Activated CD4-positive, alpha-beta T cell treated with anti-CD3 and anti-CD28 coated beads for 36 hours (primary cell): ENCODE measurements at places on chromosomes 1 and 21.

- DNase-seq: peak; percentile 58
Observed at GRCh38 chr1:28668956-28669723, 556 bp downstream of the GMEB1 start.

DNA sequence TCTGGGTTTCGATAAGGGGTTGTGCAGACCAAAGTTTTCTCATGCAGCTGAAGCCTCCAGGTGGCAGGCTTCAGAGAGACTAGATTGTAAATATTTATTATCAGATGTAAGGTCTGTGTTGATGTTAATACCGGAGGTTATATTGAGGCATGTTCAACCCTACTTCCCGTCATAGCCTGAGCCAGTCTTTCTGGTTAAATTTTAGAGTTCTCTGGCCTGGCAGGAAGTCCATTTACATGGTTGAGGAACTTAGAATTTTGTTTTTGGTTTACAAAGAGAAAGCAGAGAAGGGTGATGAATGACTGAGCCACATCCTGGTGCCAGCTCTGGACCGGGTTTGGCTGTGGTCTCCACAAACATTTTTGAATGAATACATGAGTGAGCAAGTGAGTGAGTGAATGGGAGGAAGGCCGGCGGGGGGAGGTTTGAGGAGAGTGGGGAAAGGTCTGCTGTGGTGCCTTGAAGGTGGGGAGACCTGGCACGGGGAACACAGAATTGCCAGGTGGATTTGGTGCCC lies 218.5 kb downstream of the DISC1 start:
- no peak for DNase-seq

DNA sequence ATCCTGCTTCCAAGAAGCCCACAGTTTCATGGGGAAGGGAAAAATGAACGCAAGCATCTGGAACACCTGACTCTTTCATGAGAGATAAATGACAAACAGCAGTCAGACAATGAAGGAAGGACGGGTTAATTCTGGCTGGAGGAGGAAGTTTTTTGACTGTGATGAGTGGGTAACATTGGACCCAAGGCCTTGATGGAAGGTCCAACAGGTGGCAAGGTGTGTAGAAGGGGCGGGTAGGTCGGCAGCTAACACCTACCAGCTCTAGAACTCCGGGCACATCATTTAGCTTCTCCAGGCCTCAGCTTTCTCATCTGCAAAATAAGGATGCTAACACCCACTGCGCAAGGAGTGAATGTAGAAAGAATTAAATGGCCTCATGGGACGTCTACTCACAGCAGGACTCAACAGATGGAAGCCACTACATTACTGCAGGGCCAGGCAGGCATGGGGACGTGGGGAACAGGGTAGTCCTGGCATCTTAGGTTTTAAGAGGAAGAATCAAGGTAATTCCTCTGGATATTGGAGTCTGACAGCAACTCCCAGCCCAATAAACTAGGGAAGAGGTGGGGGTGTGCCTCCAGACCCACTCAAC lies 12.9 kb downstream of the GLIS1 start:
- DNase-seq: no peak

- DNase-seq: no peak
Observed at GRCh38 chr1:23869051-23869450, 961 bp upstream of the FUCA1 start.

GRCh38 chr1:214476229-214476985 lies 75.0 kb downstream of the PTPN14 start:
- DNase-seq: no peak

- no peak for DNase-seq
Observed at GRCh38 chr1:57079454-57080157, 113.8 kb upstream of the C8B start.

DNA sequence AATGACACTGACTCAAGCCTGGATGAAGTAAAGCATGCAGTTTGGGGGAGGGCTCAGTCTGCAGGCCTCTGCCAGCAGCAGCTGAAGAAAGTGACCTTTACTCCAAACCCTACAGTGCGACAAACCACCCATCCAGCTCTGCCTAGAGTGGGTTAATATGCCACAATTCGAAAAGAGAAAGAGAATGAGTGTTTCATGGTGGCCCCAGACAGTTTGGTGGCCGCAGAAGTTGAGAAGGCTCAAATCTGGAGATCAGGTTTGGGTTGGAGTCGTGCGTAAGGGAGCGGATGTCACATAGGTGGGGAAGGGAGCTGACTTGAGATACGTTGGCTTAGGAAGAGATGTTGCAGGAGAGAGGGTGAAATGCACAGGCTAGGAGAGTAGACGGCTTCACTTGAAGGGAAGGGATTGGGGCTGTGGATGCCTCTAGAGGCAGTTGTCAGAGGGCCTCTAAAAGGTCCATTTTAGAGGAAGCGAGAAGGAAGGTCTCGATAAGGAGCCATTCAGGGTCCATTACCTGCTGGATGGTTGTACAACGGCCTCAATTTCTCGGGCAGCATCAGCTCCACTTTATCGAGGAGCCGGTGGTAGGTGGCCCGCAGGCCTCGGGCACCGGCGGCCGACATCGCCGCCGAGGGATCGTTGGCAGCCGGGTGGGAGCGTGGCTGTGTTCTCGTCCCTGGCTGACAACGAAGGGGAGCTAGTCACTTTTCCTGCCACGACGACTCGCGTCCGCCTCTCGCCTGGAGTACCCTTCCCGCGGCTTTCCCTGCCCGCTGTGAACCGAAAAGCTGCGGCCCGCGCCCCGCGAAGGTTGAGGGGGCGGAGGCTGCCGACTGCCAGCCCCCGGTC lies 1.0 kb upstream of the DCAF6 start:
- DNase-seq: peak; percentile 62

DNA sequence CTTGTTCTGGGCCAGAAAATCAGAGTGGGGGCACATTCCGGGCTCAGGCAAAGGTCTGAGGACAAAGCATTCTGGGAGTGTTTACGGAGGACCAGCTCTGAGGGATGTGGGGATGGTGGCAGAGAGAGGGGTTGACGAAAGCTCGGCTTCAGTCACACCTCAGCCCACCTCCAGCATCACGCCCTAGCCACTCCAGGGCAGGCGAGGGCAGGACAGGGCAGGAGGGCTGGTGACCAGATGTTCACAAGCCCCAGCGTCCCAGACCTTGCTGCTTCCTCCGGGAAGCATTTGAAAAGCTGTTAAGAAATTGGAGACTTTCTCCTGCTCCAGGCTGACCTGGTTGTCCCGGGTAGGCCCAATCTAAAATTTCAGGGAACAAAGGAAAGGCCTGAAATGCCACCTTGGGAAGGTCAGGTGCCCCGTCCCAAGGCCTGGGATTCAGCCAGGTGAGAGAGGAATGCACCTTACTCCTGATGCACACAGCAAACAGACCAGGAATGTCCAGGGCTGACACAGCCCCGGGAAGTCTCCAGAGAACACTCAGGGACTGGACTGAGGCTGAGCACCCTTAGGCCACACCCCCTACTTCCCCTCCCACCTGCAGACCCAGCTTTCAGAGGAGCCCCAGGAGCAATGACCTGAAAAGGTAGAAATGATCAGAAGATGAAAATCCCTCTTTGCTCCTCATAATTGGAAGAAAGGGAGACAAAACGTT lies 71.9 kb upstream of the KLHDC7A start:
- DNase-seq: no peak

GRCh38 chr1:145942871-145943270 lies 14.9 kb downstream of the LIX1L start:
- DNase-seq: no peak

GRCh38 chr1:63888984-63889383 lies 115.2 kb downstream of the ROR1 start:
- no peak for DNase-seq

DNA sequence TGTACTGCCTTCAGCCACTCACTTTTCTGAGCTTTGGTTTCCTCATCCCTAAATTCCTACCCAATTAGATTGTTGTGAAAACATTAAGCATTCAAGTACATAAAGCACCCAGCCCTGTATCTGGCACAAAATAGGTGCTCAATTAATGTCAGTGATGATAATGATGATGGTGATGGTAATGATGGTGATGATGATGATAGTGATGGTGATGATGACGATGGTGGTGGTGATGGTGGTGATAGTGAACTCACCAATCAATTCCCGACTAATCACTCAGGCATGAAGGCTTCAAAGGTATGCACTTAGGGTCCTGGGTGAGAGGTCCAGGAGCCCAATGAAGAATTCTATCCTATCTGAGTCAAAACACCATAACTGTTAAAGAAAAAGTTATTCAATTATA lies 383.5 kb downstream of the MATN1 start:
- DNase-seq: no peak

GRCh38 chr1:156693848-156694689 lies 11.3 kb downstream of the CRABP2 start:
- DNase-seq: no peak

- peak; percentile 53 for DNase-seq
Observed at GRCh38 chr1:246608616-246609376, 42.5 kb downstream of the CNST start.

DNA sequence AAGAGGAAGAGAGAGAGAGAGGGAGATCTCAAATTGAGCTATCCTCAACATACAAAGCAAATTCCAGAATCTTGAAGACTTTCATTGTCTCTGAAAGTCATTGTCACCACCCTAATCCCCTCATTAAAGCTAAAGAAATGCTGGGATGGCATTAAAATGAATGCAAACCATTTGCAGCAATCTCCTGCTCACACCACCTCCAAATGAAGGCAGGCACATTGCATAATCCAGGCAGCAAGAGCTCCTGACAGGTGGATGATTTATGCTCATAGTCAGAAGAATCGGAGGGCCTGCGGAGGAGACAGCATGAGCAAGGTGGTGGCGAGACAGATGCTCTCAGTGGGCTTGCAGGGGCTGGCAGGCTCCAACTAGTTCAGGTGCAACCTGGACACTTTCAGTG lies 90.2 kb downstream of the ESRRG start:
- DNase-seq: no peak

DNA sequence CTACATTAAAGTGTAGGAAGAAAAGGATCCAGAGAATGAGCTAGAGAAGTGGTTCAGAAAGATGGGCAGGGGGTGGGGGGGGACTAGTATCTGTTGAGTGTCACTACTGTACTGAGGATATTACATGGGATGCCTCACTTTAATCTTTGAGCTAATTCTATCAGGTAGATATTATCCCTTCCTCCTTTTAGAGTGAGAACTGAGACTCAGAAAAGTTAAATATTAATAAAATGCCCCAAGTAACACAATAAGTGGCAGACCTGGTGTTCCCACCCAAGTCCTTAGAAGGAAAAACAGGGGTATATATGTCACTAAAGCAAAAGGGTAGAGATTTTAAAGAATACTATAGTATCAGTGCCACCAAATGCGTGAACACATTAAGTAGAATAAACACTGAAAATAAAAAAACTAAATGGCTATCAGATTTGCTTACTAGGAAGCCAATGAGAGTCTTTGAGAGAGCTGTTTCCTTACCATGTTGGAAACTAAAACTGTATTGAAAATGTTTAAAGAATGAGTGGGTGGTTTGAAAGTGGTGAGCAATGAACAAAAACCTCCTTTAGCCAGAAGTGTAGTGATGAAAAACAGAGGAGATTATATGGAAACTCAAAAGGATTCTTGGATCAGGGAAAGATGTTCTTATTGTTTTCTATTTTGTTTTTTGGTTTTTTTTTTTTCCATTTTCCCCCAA lies 230.8 kb downstream of the BARHL2 start:
- DNase-seq: no peak

DNA sequence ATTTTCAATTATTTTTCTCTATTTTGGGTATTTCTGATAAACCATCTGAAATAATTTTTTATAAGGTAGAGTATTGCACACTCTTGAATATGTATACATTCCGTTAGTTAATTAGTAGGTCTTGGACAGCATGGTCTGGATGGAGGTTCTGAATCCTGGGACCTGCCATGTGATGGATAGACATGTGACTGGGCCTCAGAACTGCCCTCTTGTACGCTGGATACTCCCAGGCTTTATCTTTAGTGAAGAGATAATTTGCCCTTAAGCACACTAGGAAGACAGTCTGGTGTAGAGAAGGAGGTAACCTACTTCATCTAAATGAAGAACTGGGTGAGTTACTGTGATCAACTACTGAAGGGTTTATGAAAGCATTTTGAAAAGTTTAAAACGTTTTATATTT lies 48.9 kb downstream of the CNIH3 start:
- no peak for DNase-seq

- no peak for DNase-seq
Observed at GRCh38 chr1:116131170-116131569, 20.0 kb downstream of the MAB21L3 start.

- DNase-seq: peak; percentile 18
Observed at GRCh38 chr1:97137862-97138514, 416.4 kb downstream of the PTBP2 start.

- no peak for DNase-seq
Observed at GRCh38 chr1:6410248-6410893, 9.3 kb downstream of the HES2 start.

DNA sequence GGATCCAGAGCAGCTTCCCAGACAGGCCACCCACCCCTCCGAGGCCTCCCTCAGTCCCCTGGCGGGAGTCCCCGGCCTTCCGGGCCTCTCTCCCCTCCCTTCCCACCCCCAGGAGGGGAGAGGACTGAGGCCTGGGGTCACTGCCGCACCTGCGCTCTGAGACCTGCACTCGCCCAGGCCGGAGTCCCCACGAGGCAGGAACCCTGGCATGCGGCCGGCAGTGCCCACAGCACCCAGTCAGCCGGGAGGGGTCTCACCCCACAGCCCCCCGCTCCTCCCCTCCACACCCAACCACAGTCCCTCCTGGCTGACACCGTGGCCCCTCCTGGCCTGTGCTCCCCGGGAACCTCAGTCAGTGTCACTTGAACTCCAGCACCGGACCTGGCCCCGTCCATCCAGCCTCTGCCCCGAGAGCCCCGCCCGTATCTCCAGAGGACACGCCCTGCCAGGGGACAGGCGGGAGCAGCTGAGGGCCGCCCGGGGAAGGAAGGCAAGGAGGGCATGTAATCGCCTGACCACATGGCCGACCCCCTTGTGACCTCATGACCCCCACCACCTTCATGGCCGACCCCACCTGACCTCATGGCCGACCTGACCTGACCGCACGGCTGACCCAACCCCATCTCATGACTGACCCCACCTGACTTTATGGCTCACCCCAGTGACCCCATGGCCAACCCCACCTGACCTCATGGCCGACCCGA lies 28.7 kb upstream of the TTLL10 start:
- DNase-seq: no peak

GRCh38 chr1:84301004-84301784 lies at the start of gene SAMD13:
Gene SAMD13, plus strand, starts transcription at chr1:84301708. Its CDS starts 1,527 bp downstream, at chr1:84303235.
- peak; percentile 75 for DNase-seq

GRCh38 chr1:29122682-29123052 lies 1.0 kb downstream of the TMEM200B start:
- peak; percentile 28 for DNase-seq

GRCh38 chr1:23097316-23097715 lies 71.3 kb downstream of the LUZP1 start:
- no peak for DNase-seq

GRCh38 chr21:33261635-33262034 lies 4.5 kb upstream of the IL10RB start:
- no peak for DNase-seq

GRCh38 chr1:183096894-183097293 lies 73.7 kb downstream of the LAMC1 start:
- DNase-seq: no peak

GRCh38 chr1:224921354-224921753 lies 8.1 kb upstream of the DNAH14 start:
- DNase-seq: no peak

DNA sequence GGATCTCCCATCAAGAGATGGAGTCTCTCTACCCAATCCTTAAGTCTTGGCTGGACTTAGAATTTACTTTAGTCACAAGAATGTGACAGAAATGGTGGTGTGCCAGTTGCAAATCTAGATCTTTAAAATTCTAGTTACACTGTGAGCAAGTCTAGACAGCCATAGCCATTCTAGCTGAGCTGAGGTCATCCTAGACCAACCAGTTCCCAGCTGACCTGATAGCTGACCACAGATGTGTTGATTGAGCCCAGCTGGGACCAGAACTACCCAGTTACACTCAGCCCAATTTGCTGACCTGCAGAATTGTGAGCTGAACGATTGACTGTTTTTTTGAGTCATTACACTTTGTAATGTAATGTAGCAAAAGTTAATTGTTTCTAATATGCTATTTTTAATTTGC lies 251.8 kb downstream of the ADGRL2 start:
- no peak for DNase-seq
